CD4-positive, alpha-beta memory T cell (primary cell): ENCODE measurements at places on chromosomes 1 and 21. TPM values are rescaled to one million over a fixed set of nuclear protein-coding genes. Genes with fewer than 3 reads are reported as not detected.

SHISAL2A gene
- polyA plus RNA-seq, result 3.2 TPM

CGN gene
- polyA plus RNA-seq, result not detected

SNIP1 gene
- polyA plus RNA-seq, result 2.1 TPM

NEGR1 gene
- not detected for polyA plus RNA-seq

RIIAD1 gene
- polyA plus RNA-seq, result not detected

L1TD1 gene
- not detected for polyA plus RNA-seq

AUNIP gene
- polyA plus RNA-seq, result not detected

SMPDL3B gene
- not detected for polyA plus RNA-seq

S100A16 gene
- polyA plus RNA-seq, result not detected

TTC34 gene
- not detected for polyA plus RNA-seq

CLCA1 gene
- polyA plus RNA-seq, result not detected

ADORA3 gene
- polyA plus RNA-seq, result 0.46 TPM

GPR153 gene
- not detected for polyA plus RNA-seq
